ENCODE measurements at places on chromosomes 2 and 18. TPM values are rescaled to one million over a fixed set of nuclear protein-coding genes. Genes with fewer than 3 reads are reported as not detected.

The ZAP70 gene
- total RNA-seq = 164 TPM

GRCh38 chr18:43141208-43141607 lies 25.7 kb upstream of the RIT2 start:
- no peak overlapping the region for H3K4me3 ChIP-seq
- no peaks in the 10 kb centered on the region for H3K36me3 ChIP-seq
- H3K27me3 ChIP-seq = no peaks in the 10 kb centered on the region
- no peaks in the 10 kb centered on the region for H3K4me1 ChIP-seq
- DNase-seq = no peak
- no peak overlapping the region for H3K27ac ChIP-seq

The ASB18 gene
- total RNA-seq = not detected

GRCh38 chr2:6181525-6181924 lies 489.3 kb downstream of the SOX11 start:
- no peaks in the 10 kb centered on the region for H3K27me3 ChIP-seq
- H3K27ac ChIP-seq = no peak overlapping the region
- no peaks in the 10 kb centered on the region for H3K36me3 ChIP-seq

The SRD5A2 gene
- not detected for total RNA-seq

The LYPD1 gene
- total RNA-seq = not detected

DNA sequence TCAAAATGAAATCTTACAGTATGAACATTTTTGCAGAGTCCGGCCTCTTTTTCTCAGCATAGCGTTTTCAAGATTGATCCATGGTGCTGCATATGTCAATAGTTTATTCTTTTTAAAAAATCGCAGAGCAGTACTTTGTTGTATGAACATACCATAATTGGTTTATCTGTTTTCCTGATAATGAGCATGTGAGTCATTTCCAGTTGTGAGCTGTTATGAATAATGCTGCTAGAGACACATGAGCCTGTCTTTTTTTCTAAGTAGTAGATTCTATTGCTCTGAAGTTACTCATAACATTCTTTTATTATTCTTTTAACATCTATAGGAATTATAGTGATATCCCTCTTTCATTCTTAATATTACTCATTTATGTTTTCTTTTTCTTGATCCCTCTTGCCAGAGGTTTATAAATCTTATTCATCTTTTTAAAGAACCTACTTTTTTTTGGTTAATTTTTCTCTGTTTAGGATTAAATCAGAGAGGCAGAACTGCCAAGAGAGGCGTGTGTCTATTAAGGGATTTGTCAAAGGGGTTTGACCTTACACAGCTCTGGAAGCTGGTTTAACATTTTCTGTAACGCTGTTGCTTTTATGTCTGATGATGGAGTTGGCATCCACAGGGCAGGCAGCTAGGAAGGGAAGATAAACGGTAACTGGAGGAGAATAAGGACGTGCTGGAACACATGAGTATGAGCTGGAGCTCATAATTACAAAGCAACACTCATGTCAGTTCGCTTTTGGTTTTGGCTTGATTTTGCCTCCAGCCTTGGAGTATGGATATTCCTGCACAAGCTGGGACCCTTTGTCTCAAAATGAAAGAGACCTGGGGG lies 47.4 kb downstream of the MGAT5 start:
- H3K36me3 ChIP-seq = peaks cover 3% of the 10 kb centered on the region
- H3K4me3 ChIP-seq = peak overlapping the region; percentile 66
- H3K27me3 ChIP-seq = no peaks in the 10 kb centered on the region
- no peak for DNase-seq

DNA sequence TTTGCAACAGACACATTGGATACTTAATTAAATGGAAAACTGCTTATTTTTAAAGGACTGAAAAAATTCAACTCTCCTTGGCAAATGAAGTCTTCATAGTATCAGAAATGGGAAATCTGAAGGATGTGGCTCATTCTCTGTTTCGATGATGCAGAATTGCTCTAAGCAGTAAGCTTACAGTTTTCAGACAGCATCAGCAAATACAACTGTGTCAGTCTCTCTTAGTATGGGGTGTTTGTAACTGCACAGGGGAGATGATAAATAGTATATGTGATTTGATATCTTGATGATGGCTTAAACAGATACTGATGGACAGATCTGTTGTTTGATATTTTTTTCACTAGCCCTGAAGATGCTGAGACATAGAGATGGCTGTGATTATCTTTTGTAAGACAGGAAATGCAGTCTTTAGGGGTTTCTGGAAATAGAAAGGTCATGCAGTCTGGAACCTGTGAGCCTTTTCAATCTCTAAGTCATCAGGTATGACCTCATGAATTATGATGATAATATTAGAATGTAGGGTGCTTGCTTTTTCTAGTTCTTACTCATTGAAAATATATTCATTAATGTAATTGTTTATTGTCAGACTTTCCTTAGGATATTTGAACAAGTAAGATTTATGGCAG lies 84.2 kb downstream of the SLC4A10 start:
- peaks cover 4% of the 10 kb centered on the region for H3K4me1 ChIP-seq
- H3K27me3 ChIP-seq = peaks cover 1% of the 10 kb centered on the region
- H3K36me3 ChIP-seq = no peaks in the 10 kb centered on the region
- H3K4me3 ChIP-seq = peak overlapping the region; percentile 53

- H3K27me3 ChIP-seq = no peaks in the 10 kb centered on the region
- H3K36me3 ChIP-seq = no peaks in the 10 kb centered on the region
- H3K4me1 ChIP-seq = no peaks in the 10 kb centered on the region
- no peak overlapping the region for H3K4me3 ChIP-seq
Observed at GRCh38 chr2:236762628-236763027, 193.0 kb downstream of the ACKR3 start.

- no peak overlapping the region for H3K27ac ChIP-seq
- H3K27me3 ChIP-seq = no peaks in the 10 kb centered on the region
- H3K4me1 ChIP-seq = no peaks in the 10 kb centered on the region
- no peak for DNase-seq
- no peaks in the 10 kb centered on the region for H3K36me3 ChIP-seq
Observed at GRCh38 chr2:194591192-194591591, 1065.8 kb upstream of the SLC39A10 start.

DNA sequence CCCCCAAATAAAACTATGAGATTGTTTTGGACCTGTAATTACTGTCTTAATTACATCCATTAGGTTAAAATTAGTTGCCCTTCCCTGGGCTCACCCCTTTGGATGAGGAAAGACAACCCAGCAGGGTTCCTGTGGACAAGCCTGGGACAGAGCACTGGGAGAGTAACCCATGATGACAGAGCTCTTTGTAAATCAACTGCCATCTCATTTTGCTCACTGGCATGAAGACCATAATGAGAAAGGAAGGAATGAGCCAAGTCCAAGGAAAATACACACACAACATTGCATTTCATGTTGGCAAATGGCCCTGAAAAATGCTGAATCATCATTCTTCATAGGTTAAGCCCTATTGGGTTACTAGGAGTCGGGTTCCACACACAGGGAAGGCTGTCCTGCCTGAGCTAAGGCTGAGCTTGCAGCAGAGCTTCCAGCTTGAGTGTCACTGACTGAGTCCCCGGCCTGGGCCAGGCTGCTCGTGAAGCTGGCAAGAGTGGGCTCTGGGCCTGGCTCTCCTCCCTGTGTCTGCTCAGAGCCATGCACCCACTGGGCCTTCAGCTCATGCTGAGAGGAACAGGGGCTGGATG lies 94.1 kb upstream of the ACAA2 start:
- no peaks in the 10 kb centered on the region for H3K36me3 ChIP-seq
- DNase-seq = no peak
- no peak overlapping the region for H3K4me3 ChIP-seq
- no peaks in the 10 kb centered on the region for H3K27me3 ChIP-seq
- peaks cover 5% of the 10 kb centered on the region for H3K4me1 ChIP-seq

- no peaks in the 10 kb centered on the region for H3K4me1 ChIP-seq
- H3K27me3 ChIP-seq = peaks cover 18% of the 10 kb centered on the region
- no peaks in the 10 kb centered on the region for H3K36me3 ChIP-seq
- no peak for DNase-seq
- H3K27ac ChIP-seq = no peak overlapping the region
Observed at GRCh38 chr18:69664399-69664798, 263.7 kb downstream of the DOK6 start.

The CD28 gene
- 206 TPM for total RNA-seq

- H3K36me3 ChIP-seq = no peaks in the 10 kb centered on the region
- no peak overlapping the region for H3K4me3 ChIP-seq
- no peak for DNase-seq
Observed at GRCh38 chr2:54526226-54526879, 70.2 kb downstream of the SPTBN1 start.

DNA sequence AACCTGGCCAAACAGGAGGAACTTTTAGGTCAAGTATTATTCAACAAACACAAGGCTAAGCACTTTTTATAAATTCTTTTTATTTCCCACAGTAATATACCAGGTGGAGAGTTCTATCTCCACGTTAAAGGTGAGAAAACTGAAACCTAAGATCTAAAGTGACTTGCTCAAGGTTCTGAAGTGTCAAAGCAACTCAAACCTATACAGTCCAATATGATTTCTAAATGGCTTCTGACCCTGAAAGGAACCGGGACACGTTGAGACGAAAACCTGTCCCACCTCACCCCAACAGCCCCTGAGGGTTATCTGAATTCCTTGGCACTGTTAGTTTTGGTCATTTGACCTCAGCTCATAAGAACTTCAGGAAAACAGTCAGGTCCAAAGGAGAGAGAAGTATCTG lies 814.5 kb upstream of the LRATD1 start:
- no peaks in the 10 kb centered on the region for H3K27me3 ChIP-seq
- no peak overlapping the region for H3K4me3 ChIP-seq
- no peak overlapping the region for H3K27ac ChIP-seq
- no peaks in the 10 kb centered on the region for H3K4me1 ChIP-seq
- no peaks in the 10 kb centered on the region for H3K36me3 ChIP-seq

DNA sequence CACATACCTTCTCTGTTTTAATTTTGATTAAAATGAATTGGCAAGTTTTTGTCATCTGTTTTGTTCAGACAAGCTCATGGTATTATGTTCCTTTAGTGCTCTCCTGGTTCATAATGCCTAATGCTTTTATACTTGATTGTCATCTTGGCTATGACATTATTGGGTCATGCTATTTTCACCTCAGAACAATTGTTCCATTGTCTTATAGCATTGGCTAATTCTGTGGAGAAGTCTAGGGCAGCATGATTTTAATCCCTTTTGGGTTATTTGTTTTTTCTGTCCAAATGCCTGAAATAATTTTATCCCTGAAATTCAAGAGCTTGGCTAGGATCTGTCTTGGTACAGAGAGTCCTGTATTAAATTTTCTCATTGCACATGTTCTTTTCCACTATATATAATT lies 83.8 kb upstream of the CCDC85A start:
- H3K4me3 ChIP-seq = no peak overlapping the region
- DNase-seq = no peak
- no peak overlapping the region for H3K27ac ChIP-seq
- H3K4me1 ChIP-seq = no peaks in the 10 kb centered on the region
- H3K36me3 ChIP-seq = no peaks in the 10 kb centered on the region

GRCh38 chr2:33735096-33735495 lies 136.0 kb upstream of the FAM98A start:
- H3K36me3 ChIP-seq = no peaks in the 10 kb centered on the region
- H3K4me1 ChIP-seq = no peaks in the 10 kb centered on the region
- no peaks in the 10 kb centered on the region for H3K27me3 ChIP-seq
- DNase-seq = no peak
- no peak overlapping the region for H3K4me3 ChIP-seq

The DNAH6 gene
- total RNA-seq = 1.0 TPM

DNA sequence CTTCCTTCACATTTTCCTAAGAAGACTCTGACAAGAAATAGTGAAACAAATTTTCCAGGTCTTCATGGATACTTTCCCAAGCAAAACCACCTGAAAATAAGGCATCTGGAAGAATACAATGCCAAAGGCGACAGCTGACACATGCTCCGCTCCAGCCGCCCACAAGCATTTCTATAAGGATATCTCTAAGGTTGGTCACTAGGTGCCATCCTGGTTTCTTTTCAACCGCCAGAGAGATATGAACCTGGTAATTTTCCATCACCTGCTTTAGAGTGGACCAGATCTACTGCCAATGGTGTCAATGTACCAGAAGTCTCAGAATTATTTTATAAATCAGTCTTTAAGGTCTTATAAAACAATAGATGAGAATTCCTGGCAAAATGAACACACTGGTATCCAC lies 97.2 kb downstream of the GAREM1 start:
- DNase-seq = no peak
- no peak overlapping the region for H3K4me3 ChIP-seq
- H3K27me3 ChIP-seq = no peaks in the 10 kb centered on the region

DNA sequence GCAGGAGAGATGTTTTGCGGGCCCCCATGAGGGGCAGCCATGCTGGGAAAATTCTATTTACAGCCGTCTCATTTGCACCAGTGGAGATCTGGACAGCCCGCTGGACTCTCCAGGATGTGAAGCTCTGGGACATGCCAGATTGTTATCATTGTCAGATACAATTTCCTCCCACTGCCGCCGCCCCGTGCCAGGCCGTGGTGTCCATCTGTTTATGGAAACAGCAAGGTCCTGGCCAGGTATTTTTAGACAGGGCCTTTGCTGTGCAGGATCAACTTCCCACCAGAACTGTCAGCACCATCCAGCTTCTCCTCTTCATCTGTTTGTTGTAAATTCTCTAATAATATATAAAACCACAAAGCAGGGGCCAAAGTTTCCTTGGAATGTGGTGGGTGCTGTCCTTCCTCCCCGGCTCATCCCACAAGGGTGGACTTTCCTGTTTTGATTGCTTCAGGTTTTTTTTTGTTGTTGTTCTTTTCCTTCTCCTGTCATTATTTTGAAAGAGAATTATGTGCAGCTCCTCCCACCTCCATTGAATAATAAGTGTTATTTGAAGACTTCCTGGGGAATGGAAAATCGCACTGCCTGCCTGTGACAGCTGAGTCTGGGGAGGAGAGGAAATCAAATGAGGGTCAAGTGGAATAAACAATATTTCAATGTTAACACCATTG lies 398.1 kb downstream of the TNS1 start:
- no peak for DNase-seq
- H3K36me3 ChIP-seq = no peaks in the 10 kb centered on the region
- no peak overlapping the region for H3K27ac ChIP-seq
- no peaks in the 10 kb centered on the region for H3K27me3 ChIP-seq
- H3K4me3 ChIP-seq = no peak overlapping the region

The FAM117B gene
- total RNA-seq = 16.7 TPM

The CIB4 gene
- total RNA-seq = not detected

DNA sequence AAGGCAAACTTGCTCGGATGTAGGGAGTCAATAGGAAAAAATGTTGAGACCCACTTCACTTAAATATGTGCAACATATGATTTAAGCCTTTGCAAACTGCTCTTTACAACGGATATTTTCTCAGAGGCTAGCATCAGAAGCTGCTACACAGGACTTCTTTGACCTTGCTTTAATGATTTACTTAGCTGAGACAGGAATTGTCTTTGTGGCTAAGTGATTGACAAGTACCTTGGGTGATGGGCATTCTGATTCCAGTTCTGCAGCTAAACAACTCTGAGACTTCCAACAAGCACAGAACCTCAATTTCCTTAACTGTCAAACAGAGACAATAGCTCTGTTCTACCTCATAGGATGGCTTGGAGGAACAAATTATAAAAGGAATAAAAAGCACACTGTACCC lies 150.2 kb downstream of the NCKAP5 start:
- H3K36me3 ChIP-seq = no peaks in the 10 kb centered on the region
- H3K4me1 ChIP-seq = no peaks in the 10 kb centered on the region
- H3K27me3 ChIP-seq = no peaks in the 10 kb centered on the region
- H3K27ac ChIP-seq = no peak overlapping the region
- no peak overlapping the region for H3K4me3 ChIP-seq

DNA sequence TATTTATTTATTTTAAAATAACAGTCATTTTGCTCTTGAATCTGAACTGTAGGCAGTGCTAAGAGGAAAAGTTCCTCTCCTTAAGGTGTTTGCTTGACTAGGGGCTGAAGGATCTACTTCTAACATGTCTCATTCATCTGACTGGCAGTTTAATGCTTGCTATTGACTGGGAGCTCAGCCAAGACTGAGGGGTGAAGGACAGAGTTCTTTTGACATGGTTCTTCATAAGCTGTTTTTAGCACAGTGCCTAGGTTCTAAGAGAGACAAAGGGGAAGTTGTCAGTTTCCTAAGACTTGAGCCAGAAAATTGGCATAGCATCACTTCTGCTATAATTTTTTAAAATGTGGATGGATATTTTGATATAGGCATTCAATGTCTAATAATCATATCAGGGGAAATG lies 73.0 kb downstream of the COMMD1 start:
- no peaks in the 10 kb centered on the region for H3K27me3 ChIP-seq
- peaks cover 8% of the 10 kb centered on the region for H3K36me3 ChIP-seq
- no peak for DNase-seq

Data from activated T-cell treated with anti-CD3 and anti-CD28 coated beads, Interleukin-2, amount 50 U/mL, for 72 hours (primary cell).